ENCODE measurements at places on chromosomes 7 and 10.

GRCh38 chr7:42628054-42628453 lies 283.8 kb downstream of the C7orf25 start:
- DNase-seq: no peak

DNA sequence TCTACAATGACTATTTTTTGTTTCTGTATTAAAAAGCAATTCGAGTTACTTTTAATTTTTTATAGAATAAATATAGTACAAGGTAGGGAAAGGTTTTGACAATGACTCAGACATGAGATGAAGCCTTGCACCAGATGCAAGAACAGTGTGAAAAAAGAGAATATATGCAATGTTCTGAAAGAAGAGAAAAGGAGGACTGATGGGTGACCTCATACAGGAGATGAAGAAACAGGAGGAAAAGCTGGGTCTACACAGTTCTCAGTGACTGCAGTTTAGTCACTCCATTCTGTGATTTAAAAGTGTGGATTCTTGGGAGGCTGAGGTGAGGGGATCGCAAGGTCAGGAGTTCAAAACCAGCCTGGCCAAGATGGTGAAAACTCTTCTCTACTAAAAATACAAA lies 38.3 kb upstream of the YAE1 start:
- no peak for DNase-seq

GRCh38 chr7:105636982-105637381 lies 55.7 kb upstream of the EFCAB10 start:
- DNase-seq: no peak

DNA sequence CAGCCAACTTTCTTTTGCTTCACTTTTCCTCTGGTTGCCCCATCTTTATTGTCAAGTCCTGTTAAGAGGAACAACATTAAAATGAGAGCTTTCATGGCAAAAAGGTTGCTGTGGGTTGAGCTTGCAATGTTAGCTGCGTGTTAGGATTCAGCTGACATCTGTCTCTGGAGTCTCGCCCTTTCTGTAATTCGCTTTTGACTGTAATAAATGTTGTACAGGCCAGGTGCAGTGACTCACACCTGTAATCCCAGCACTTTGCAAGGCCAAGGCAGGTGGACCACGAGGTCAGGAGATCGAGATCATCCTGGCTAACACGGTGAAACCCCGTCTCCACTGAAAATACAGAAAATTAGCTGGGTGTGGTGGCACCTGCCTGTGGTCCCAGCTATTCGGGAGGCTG lies 24.1 kb downstream of the MNX1 start:
- no peak for DNase-seq

GRCh38 chr7:132319481-132319880 lies 256.8 kb downstream of the PLXNA4 start:
- no peak for DNase-seq

GRCh38 chr10:124975977-124976514 lies 34.1 kb downstream of the ZRANB1 start:
- DNase-seq: no peak

DNA sequence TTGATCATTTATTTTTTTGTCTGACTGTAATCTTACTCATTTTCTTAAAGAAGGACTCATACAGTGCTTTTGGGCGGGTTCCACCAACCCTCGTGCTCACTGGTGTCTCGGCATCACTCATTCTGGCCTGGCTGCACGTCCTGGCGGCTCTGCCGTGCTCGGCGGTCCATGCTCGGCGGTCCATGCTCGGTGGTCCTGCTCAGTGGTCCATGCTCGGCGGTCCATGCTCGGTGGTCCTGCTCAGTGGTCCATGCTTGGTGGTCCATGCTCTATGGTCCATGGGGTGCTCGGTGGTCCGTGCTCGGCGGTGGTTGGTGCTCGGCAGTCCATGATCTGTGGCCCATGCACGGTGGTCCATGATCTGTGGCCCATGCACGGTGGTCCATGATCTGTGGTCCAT lies 72.5 kb downstream of the WDR37 start:
- no peak for DNase-seq

DNA sequence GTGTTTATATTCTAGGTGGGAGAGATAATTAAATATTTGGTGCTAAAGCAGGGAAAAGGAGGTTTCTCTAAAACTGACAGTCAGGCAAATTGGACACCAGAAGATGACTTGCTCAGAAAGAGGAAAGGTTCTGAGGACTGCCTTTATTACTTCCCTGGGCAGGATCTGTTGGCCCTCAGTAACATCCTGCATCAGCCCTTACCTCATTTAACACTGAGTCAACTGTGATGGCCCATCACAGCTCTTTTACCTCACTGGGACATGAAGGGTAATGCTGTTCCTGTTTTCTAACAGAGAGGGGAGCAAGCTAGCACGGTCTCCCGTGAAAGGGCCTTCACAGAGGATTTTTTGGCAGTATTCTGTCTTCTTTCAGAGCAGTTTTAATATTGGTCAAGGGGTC lies 12.0 kb downstream of the PPP1R17 start:
- DNase-seq: no peak

DNA sequence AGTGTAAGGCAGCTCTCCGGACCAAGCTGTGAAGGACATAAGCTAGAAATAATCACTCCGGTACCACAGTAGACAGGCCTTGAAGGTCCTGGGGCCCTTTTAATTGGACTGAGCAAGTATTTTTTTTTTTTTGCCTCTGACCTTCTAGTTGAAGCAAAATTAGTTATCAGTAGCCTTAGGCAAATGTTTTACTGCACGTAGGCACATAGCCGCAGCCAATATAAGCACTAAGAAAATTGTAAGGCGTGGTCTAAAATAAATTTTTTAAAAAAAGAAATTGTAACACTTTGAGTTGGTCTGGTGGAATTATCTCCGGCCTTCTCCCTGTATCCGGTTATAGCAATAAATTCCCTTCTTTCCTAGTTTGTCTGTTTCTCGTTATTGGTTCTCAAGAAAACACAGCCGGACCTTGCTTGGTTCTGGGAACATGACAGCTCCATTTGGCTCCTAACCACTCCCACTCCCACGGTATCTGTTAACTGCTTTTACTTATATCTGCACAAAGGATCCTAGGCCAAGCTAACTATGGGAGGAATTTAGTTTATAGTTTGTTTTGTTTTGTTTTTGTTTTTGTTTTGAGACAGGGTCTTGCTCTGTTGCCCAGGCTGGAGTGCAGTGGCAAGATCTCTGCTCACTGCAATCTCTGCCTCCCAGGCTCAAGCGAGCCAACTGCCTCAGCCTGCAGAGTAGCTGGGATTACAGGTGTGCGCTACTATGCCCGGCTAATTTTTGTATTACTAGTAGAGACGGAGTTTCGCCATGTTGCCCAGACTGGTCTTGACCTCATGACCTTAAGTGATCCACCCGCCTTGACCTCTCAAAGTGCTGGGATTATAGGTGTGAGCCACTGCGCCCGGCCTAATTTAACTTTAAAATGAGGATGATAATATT lies 124.4 kb upstream of the KIF5B start:
- no peak for DNase-seq

GRCh38 chr10:31036209-31036608 lies 4.5 kb upstream of the ZNF438 start:
- no peak for DNase-seq

DNA sequence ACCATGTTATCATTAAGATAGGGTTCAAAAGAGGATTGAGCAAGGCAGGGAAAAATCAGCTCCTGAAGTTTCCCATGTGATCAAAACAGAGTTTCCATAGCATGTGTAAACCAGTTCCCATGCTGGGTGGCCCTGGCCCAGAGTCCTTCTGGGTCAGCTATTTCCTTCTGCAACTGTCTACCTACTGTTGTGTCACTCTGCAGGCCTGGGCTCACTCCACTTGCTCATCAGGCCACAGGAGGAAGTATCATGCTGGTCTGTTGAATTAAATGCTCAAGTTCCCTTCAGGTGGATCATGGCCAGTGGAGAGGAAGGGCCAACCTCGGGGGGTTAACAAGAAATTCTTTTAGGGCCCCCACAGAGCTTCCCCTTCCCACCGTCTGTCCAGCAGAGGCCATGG lies 104.7 kb downstream of the GFRA1 start:
- no peak for DNase-seq

DNA sequence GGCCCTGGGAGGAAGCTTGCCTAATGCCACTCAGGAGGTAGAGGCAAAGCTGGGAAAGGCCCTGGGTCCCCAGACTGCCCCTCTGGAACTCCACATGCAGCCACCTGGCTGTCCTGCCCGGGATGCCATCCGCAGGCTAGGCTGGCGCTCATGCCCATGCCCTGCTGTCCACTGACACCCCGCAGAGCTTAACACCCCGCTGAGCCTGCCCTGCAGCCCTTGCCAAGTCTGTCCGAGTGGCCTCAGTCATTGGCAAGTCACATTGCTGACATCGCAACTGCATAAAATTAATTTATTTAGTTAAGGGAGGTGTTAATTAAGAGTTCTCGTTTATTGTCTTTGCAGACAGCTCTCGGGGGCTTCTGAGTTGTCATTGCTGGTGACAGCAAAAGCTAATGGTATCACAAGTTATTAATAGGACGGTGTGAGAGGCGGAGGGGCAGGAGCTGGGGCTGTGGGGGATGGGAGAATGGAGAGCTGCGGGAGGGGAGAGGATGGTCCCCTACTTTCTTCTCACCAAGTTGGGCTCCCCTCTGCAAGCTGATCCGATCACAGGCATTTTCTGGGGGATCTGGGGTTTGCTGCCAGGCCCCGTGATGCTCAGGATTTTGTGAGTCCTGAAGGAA lies 55.6 kb upstream of the PCBD1 start:
- DNase-seq: no peak

- DNase-seq: no peak
Measured at GRCh38 chr10:130567011-130567410, 430.8 kb downstream of the GLRX3 start.

DNA sequence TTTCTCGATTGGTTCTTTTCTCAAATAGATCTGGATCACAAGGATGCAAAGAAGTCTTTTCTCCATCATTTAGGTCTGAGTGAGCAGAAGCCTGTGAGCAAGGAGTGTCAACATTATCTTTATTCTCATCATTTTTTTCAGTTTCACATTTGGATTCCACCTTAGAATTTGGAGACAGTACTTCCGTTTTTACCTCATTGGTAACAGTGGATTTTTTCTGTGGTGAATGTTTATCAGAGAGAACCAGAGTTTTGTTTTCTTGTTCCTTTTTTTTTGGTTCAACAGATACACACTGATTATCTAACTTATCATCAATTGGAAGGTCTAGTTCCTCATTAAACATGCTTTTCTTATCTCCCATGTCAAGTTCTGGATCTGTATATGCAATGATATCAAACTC lies 151.3 kb downstream of the GALNT11 start:
- no peak for DNase-seq

- DNase-seq: no peak
Measured at GRCh38 chr10:118107040-118107439, 60.3 kb upstream of the RAB11FIP2 start.

DNA sequence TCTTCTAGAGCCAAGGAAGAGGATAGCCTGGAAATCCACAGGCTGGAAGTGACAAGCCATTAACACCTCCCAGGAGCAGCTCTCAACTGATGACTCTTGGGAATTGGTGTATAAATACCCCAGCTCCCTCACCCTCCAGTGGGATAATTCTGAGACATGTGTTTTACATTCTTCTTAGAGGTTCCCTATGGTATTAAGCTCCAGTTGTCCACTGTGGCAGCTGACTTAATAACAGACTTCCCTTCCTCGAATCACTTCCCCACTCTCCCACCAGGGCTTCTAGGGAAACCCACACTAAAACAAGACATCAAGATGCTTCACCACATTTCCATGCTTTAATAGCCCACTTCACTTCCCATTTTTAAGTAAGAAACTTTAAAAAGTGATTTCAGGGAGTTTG lies 47.2 kb downstream of the FAM107B start:
- DNase-seq: no peak

- DNase-seq: no peak
Measured at GRCh38 chr10:69464401-69464800, 13.1 kb downstream of the TSPAN15 start.

DNA sequence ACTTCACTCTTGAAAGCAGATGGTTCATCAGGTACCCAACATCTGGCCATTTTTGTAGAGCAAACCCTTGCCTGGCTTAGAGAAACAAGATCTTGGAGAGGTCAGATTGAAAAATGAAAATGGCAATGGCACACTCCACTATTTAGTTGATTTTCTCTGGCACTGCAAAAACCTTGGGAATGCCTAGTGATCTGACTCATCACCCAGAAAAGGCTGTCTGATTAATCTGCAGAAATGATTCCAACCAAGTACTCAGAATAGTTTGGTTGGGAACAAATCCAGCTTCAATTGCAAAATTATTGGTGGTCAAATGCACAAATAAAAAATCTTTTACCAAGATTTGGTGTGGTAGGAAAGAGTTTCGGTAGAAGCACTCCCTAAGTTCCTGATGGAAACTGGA lies 351.2 kb downstream of the PHTF2 start:
- no peak for DNase-seq

DNA sequence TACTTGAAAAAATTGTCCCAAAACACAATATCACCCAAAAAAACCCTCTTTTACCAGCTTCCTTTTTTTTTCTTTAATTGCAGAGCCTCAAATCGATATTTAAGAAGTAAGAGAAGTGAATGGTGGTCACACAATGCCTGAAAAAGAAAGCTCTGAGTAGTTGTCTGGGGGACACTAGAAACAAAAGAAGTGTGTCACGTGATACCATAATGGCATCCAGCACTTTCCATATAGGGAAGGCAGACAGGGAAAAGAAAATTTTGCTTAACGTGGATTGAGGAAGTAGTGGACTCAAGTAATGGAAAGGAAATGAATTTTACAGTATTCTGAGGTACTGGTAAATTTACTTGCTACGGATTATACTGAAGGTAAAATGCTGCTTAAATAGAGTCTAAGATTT lies 765.9 kb upstream of the C7orf33 start:
- no peak for DNase-seq

DNA sequence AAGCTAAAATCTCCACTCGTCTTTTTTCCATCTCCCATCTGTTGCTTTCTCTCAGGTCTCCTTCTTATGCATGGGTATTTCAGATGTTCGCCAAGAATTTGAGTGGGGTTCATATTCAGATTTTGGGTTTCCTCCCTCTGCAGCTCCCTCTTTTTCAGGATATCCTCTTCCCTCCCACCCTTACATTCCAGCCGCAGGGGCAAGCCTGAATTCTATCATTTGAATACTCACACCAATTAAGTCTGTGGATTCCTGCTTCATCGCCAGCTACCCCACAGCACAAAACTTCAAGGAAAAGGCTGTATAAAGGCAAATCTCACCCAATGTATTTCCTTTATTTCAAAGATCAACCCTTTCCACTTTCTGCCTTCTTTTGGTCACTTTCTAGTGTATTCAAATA lies 41.6 kb upstream of the FOXI2 start:
- no peak for DNase-seq

- no peak for DNase-seq
Measured at GRCh38 chr7:158618745-158619140, 31.1 kb upstream of the PTPRN2 start.

DNA sequence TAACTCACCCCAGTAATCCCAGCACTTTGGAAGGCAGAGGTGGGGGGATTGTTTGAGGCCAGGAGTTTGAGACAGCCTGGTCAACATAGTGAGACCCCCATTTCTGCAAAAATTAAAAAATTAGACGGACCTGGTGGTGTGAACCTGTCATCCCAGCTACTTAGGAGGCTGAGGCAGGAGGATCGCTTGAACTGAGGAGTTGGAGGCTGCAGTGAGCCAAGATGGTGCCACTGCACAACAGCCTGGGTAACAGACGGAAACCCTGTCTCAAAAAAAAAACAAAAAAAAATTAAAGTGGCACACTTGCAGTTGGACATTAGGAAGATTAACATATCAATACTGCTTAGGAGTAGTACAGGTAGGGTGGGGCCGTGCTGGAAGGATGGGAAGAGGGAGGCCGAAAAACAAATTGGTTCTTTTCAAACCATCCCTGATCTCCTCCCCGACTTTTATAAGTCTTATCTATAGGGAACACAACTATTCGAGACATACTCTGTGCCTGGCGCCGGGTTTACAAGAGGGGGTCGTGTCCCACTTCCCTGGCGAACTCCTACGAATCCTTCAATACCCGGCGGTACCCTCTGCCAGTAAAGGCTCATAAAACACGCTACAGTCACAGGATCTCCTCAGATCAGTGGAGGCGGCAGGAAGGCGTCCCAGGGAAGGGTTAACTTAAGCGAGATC lies 628 bp downstream of the TAF6 start:
- no peak for DNase-seq
